Transverse colon (tissue), 4 donors: ENCODE measurements at places on chromosomes 3 and 15. TPM values are rescaled to one million over a fixed set of nuclear protein-coding genes. Genes with fewer than 3 reads are reported as not detected.

DNA sequence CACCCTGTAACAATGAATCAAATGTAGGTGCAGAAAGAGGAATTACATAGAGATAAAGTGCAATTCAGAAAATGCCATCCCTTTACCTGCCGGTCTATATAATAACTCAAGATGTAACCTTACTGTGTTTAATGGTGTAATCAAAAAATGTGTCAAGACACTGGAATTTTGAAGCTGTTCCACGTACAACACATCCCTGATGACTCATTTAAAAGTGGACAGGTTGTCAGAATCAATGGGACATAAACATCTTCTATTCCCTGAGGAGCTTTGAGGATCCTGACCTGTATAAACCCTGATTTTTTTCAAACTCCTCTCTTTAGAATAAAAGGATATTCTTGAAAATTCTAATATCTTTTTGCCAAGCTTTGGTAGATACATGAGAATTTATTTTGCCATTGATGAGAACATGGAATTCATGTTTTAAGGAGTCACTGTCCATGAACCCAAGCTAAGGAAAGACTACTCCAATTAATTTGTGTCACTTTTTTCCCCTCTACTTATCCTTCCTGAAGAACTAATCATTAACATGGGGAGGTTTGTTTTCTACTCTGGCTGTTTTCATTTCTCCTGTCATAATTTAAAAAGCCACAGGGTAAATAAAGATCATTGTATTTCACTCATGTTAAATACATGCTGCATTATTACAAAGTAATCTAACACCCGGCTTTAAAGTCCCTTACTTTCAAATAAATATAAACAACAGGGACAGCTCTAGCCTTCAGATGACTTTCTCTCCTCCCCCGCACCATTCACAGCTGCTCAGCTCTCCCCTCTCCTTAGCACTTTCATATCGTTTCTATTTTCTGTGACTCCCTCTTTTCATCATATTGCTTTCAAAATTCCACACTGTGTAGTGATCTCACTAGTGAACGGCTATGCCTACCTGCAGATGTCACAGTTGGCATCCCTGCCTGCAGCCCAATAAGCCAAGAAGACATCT lies 138.3 kb downstream of the TAFA4 start:
- no peaks in the 10 kb centered on the region for H3K4me1 ChIP-seq
- DNase-seq = no peak
- H3K27ac ChIP-seq = no peak overlapping the region

DNA sequence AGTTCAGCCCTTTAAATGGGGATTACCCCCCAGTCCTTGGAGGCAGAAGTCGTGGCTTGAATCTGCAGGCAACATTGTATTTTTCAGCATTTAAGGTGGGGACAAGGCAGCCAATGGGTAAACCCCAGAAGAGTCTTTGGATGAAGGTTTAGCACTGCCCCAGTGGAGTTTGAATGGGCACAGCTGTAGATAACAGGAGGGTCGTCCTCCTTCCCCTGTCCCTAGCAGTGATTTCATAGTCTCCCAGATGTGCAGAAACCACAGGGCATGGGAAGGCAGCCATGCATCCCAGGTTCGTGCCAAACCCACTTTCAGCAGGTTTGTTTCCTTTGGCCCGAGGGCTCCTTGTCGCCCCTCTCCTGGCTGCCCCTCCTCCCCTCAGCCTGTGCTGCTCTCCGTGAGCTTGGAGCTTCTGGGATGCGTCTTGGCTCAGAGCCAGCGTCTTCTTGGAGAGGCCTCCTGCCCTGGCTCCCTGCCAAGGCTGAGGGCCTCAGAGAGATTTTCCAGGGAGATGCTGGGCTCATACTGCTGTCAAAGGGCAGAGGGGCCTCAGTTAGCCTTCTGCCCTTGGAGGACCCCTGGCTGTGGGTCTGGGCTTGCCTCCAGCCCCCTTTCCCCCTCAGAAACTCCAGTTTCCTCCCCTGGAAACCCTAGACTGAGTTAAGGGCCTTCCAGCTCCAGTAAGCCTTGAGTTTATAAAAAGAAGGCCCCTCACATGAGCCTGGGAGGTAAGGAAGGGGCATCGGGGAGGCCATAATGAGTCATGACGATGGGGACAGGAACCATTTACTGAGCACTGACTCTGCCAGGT lies 48.9 kb upstream of the POLG start:
- DNase-seq = peak; percentile 53
- H3K27ac ChIP-seq = no peak overlapping the region
- H3K4me3 ChIP-seq = no peak overlapping the region
- H3K4me1 ChIP-seq = peaks cover 2% of the 10 kb centered on the region
- H3K27me3 ChIP-seq = peaks cover 49% of the 10 kb centered on the region

DNA sequence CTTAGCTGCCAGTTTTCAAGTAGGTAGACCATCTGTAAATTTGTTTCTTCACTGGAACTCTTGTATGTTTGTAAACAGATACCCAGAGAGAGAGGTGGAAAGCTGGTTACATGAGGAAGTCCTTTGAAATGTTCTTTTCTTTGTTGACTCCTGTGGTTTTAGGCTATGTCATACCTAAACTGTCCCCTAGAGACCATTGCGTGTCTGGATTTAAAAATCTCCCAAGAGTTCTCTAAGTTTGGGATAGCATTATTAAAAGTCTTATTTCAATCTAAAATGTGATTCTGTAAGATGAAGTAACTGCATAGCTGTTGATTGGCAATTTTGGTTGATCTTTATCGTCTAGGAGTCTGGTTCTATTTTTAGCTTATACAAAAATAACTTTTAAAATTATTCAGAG lies 127.2 kb downstream of the GHSR start:
- H3K4me3 ChIP-seq = no peak overlapping the region
- peak overlapping the region; percentile 79 for H3K27ac ChIP-seq
- H3K4me1 ChIP-seq = peaks cover 52% of the 10 kb centered on the region
- H3K36me3 ChIP-seq = no peaks in the 10 kb centered on the region
- DNase-seq = no peak
- H3K27me3 ChIP-seq = no peaks in the 10 kb centered on the region

DNA sequence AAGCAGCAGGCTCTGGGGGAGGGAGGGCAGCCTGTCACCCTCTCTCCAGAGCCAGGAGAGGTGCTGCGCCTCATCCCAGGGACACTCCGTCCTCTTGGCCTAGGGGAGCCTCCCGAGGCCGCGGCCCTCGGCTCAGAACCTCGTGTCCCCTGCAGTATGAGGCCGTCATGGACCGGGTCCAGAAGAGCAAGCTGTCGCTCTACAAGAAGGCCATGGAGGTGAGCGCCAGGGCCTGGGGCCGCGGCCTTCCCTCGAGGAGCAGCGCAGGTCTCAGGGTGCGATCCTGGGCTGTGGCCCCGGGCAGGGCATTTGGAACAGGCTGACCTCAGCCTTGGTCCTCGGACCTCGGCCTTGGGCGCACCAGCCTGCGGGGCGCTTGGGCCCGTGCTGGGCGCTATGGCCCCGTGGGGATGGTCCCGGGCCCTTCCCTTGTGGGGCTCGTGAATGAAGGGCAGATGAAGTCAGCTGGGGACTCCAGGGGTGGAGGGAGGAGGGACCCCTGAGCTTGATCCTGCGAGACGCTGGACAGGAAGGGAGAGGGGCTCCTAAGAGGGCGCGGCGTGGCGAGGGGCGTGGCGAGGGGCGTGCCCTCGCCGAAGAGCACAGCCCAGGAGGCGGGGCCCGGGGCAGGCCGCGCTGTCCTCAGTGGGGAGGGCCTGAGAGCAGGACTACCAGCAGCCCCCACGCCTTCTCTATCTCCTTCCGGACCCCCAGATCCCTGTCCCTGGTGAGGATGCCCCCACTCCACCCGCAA lies 32.9 kb downstream of the PSTPIP1 start:
- no peaks in the 10 kb centered on the region for H3K36me3 ChIP-seq
- no peak overlapping the region for H3K4me3 ChIP-seq
- H3K27me3 ChIP-seq = peaks cover 6% of the 10 kb centered on the region
- H3K27ac ChIP-seq = no peak overlapping the region
- peaks cover 5% of the 10 kb centered on the region for H3K4me1 ChIP-seq

- H3K4me3 ChIP-seq = no peak overlapping the region
- no peaks in the 10 kb centered on the region for H3K36me3 ChIP-seq
Measured at GRCh38 chr3:184045995-184046394, 6.9 kb upstream of the HTR3C start.

DNA sequence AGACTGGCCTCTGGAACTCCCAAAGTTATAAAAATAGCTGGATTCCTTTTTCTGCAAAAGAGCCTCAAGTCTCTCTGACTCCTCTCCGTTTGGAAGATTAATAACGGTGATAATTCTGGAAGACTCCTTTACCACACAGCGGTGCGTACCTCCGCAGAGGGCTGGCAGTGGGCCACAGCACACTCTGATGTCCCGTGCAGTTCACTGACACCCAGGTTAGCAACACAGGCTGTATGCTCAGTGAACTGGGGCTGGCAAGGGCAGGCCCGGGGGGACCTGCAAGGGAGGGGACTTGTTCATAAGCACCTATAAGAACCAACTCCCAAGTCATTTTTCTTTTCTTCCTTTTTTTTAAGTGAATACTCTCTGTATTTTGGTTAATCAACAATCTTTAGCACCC lies 120.3 kb upstream of the TJP1 start:
- no peaks in the 10 kb centered on the region for H3K27me3 ChIP-seq
- H3K4me3 ChIP-seq = no peak overlapping the region
- no peak overlapping the region for H3K27ac ChIP-seq
- DNase-seq = no peak
- H3K36me3 ChIP-seq = no peaks in the 10 kb centered on the region

DNA sequence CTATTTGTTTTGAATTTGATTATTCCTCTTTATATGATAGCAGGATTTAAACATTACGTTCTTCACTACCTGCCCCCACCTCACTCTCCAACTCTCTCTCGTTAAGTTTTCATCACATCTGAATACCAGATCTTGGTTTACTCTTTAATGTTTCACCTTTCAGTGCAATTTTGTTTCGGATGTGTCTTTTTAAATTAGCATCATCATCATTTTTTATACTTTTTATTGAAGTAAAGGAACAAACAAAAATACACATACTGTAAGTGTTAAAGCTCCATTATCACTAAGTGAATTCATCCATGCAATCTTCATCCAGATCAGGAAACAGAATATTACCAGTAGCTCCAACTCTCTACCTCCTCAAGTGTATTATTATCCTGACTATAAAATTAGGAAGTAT lies 310.6 kb downstream of the C3orf38 start:
- no peaks in the 10 kb centered on the region for H3K36me3 ChIP-seq
- no peak overlapping the region for H3K4me3 ChIP-seq
- no peak overlapping the region for H3K27ac ChIP-seq

DNA sequence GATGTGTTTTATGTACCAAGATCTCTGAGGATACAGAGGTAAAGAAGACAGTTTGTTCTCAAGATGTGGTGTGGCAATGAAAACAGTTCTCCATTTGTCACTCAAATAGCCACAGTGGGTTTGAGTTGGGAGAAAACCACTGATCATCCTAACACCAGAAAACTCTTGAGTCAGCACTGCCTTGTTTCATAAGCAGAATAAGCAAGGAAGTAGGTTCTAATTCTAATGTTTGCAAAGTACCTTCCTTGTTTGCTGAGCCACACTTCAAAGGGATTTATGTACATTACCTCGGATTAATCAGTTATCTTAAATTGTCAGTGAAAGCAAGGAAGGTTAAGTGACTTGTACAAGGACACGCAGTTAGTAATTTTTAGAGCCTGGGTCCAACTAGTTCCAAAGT lies 107.8 kb upstream of the BOC start:
- H3K27ac ChIP-seq = no peak overlapping the region
- no peaks in the 10 kb centered on the region for H3K36me3 ChIP-seq
- peaks cover 5% of the 10 kb centered on the region for H3K4me1 ChIP-seq
- DNase-seq = no peak
- H3K27me3 ChIP-seq = no peaks in the 10 kb centered on the region

DNA sequence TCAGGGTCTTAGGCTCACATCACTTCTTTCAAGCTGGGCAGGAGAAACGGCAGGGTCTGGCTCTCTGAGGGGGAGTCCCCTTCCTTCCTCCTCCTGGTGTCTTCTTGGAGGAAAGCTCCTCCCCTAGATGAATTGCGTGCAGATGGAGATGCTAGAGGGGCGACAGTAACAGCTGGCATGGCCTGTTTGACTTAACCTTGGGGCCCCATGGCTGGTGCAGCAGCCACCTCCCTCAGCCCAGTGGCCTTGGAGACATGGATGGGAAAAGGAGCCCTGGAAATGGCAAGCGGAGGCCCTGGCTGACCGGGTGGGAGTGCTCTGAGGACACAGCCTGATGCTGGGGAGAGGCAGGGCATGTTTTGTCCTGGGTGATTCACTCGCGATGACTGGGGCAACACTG lies 20.2 kb downstream of the PAK6 start:
- no peaks in the 10 kb centered on the region for H3K36me3 ChIP-seq
- peaks cover 5% of the 10 kb centered on the region for H3K27me3 ChIP-seq
- H3K4me3 ChIP-seq = no peak overlapping the region
- no peak for DNase-seq
- no peak overlapping the region for H3K27ac ChIP-seq
- H3K4me1 ChIP-seq = no peaks in the 10 kb centered on the region

- no peaks in the 10 kb centered on the region for H3K36me3 ChIP-seq
- no peak for DNase-seq
- H3K27me3 ChIP-seq = no peaks in the 10 kb centered on the region
- H3K4me1 ChIP-seq = no peaks in the 10 kb centered on the region
- no peak overlapping the region for H3K27ac ChIP-seq
Measured at GRCh38 chr3:36695113-36695768, 69.1 kb downstream of the DCLK3 start.

DNA sequence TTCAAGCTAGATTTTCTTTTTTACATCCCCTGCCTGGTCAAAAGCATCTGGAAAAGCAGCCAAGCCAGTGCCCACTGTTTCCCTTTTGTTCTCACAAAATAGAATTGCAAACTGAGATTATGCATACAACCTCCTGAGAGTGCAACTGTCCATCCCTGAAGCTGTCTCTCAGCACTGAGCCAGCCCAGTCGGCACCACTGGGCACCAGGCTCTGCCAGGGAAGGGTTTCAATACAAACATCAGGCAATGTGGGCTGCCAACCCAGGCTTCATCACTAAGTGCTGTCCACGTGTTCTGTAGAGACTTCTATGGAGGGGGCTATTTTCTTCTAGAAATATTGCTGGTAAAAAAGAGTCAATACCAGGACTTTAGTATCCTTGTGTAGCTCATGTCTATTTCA lies 356.3 kb upstream of the TBL1XR1 start:
- no peak overlapping the region for H3K4me3 ChIP-seq
- no peak overlapping the region for H3K27ac ChIP-seq
- no peaks in the 10 kb centered on the region for H3K36me3 ChIP-seq
- H3K27me3 ChIP-seq = no peaks in the 10 kb centered on the region

GRCh38 chr3:143283432-143284128 lies 164.0 kb downstream of the CHST2 start:
- H3K36me3 ChIP-seq = no peaks in the 10 kb centered on the region
- no peak for DNase-seq
- no peaks in the 10 kb centered on the region for H3K27me3 ChIP-seq

DNA sequence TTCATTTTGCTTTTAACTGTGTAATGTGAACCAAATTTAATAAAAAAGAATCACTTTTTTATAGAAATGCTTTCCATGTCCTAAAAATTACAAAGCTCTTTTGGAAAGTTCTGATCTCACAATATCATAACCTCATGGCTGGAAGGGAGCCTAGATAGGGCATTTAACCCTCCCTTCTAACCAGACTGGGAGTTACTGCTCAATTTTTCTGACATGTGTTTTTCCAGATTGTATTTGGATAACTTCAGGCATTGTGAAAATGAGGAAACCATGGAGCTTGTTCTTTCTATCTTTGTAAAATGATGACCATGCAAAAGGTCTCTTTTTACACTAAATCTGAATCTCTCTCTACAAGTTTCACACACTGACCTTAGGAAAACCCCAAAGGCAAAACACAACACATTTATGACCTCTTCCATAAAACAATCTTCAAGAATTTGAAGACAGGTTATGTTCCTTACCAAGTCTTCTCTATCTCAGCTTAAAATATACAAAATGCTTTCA lies 508.8 kb downstream of the DIPK2A start:
- no peaks in the 10 kb centered on the region for H3K36me3 ChIP-seq
- no peaks in the 10 kb centered on the region for H3K27me3 ChIP-seq
- no peaks in the 10 kb centered on the region for H3K4me1 ChIP-seq
- no peak overlapping the region for H3K27ac ChIP-seq
- no peak for DNase-seq

TMPRSS7 gene
- not detected for total RNA-seq

MTFMT gene
- 9.8 TPM for total RNA-seq

ALDH1L1 gene
- 5.9 TPM for total RNA-seq

TMEM207 gene
- total RNA-seq = not detected

MCF2L2 gene
- total RNA-seq = 1.9 TPM
